ENCODE measurements at places on chromosomes 11 and 22.

DNA sequence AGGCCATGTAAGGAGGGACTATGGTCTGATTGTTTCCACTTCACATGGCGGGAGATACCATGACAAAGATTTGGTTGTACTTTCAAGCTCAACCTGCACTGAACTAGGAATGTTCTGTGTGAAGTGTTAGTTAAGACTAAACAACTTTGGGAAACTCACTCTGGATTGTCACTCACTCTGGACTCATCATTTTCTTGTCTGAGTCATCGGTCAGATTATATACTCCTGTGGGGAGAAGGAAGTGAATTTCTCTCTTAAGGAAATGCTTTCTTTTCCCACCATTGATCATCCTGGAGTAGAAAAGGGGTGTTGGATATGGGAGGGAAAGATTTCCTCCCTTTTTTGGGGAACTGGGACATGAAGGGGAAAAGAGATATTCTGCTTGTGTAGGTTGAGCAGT is 26.9 kb upstream of the CAT start:
- no peak for DNase-seq

GRCh38 chr11:23944923-23945322 is 551.9 kb upstream of the LUZP2 start:
- no peak for DNase-seq

GRCh38 chr11:62917906-62918502 is 3.2 kb downstream of the CHRM1 start:
- DNase-seq: no peak

DNA sequence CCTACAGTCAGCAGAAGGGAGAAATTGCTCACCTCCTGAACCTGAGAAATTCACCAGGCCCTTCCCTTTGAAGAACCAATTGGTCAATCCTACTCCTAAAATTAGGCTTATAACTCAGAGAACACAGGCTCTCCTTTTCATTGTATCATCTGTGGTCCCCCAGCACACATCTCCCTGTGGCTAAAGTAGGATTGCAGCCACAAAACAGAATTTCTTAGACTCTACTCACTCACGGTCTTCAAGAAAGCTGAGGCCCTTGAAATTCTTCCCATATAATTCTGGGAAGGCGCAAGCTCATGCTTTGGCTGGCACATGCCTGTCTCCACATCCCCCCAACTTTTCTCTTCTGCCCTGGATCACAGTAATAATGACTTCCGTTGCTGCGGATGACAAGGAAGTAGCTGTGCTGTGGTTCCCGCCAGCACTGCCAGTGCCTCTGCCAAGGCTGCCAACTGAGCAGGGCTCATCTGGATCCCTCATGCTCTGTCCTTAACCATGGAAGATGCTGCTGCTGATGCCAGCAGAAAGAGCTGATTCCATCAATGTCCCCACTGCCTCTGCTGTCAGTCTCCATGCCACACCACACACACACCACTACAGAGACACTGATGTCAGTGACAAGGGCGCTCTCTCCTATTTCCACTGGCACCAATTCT is 200.6 kb upstream of the POU2AF2 start:
- DNase-seq: no peak

- no peak for DNase-seq
These were observed 76.6 kb downstream of the WT1 start for GRCh38 chr11:32358729-32359128.

- no peak for DNase-seq
These were observed 6.4 kb downstream of the APOBEC3G start for GRCh38 chr22:39083212-39084165.

GRCh38 chr22:17795661-17796548 is 21.6 kb upstream of the BID start:
- DNase-seq: no peak

GRCh38 chr11:13317293-13318080 is 39.9 kb downstream of the BMAL1 start:
- DNase-seq: no peak

Measured in liver (tissue), 10 donors.